Progenitor cell of endocrine pancreas (in vitro differentiated cells): ENCODE measurements at places on chromosomes 2 and 18. TPM values are rescaled to one million over a fixed set of nuclear protein-coding genes. Genes with fewer than 3 reads are reported as not detected.

Gene TAF4B
- total RNA-seq = 1.8 and 2.2 TPM in 2 replicates

Gene TEX44
- not detected in 2 replicates for total RNA-seq

Gene SGO2
- 13.1 and 14.1 TPM in 2 replicates for total RNA-seq

Gene HOXD11
- total RNA-seq = not detected in 2 replicates

Gene IL1R1
- total RNA-seq = 1.1 and 1.3 TPM in 2 replicates

Gene TTC21B
- 34.5 and 36.9 TPM in 2 replicates for total RNA-seq

Gene ONECUT2
- 92.2 and 110 TPM in 2 replicates for total RNA-seq

Gene HES6
- total RNA-seq = 64.2 and 64.7 TPM in 2 replicates

Gene SPEG
- 15.1 and 15.5 TPM in 2 replicates for total RNA-seq

Gene PARD3B
- 29.7 and 34.4 TPM in 2 replicates for total RNA-seq

GRCh38 chr2:42874949-42875801, 82.8 kb upstream of the HAAO start:
- no peaks in the 10 kb centered on the region for H3K36me3 ChIP-seq
- peaks cover 3% of the 10 kb centered on the region for H3K4me1 ChIP-seq
- H3K27me3 ChIP-seq = no peaks in the 10 kb centered on the region
- DNase-seq = no peak
- no peak overlapping the region for H3K4me3 ChIP-seq

- H3K27me3 ChIP-seq = peaks cover 8% of the 10 kb centered on the region
- H3K36me3 ChIP-seq = peaks cover 3% of the 10 kb centered on the region
- no peak for DNase-seq
- H3K27ac ChIP-seq = no peak overlapping the region
- no peaks in the 10 kb centered on the region for H3K4me1 ChIP-seq
- H3K4me3 ChIP-seq = no peak overlapping the region
Measured at GRCh38 chr2:134660626-134661402, 58.0 kb downstream of the TMEM163 start.

- H3K36me3 ChIP-seq = peaks cover 11% of the 10 kb centered on the region
- no peak for DNase-seq
- H3K27ac ChIP-seq = no peak overlapping the region
- H3K4me3 ChIP-seq = no peak overlapping the region
Measured at GRCh38 chr2:224518806-224519580, 66.2 kb downstream of the CUL3 start.

- H3K27ac ChIP-seq = no peak overlapping the region
- no peak for DNase-seq
- H3K4me3 ChIP-seq = no peak overlapping the region
- peaks cover 31% of the 10 kb centered on the region for H3K4me1 ChIP-seq
- no peaks in the 10 kb centered on the region for H3K27me3 ChIP-seq
Measured at GRCh38 chr2:3661149-3661660, 3.2 kb downstream of the ALLC start.

DNA sequence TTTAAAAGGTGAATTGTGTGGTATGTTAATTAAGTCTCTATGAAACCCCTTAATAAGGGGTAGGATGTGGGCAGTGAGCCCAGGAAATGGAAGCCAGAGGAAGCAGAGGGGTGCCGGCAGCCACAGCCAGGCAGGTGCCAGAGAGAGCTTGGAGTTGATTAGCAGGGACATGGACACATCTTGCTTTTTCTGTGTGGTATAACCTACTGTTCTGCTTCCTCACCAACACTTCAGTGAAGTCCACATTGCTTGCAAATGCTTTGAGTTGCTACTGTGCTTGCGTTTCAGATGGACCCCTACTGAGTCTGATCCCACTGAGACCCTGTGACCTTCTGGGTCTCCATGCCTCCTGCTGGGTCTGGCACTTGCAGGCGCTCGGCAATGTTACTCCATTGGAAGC, 30.3 kb upstream of the ARHGEF4 start:
- no peak overlapping the region for H3K27ac ChIP-seq
- no peak overlapping the region for H3K4me3 ChIP-seq
- no peaks in the 10 kb centered on the region for H3K36me3 ChIP-seq
- DNase-seq = no peak
- H3K27me3 ChIP-seq = peaks cover 14% of the 10 kb centered on the region

DNA sequence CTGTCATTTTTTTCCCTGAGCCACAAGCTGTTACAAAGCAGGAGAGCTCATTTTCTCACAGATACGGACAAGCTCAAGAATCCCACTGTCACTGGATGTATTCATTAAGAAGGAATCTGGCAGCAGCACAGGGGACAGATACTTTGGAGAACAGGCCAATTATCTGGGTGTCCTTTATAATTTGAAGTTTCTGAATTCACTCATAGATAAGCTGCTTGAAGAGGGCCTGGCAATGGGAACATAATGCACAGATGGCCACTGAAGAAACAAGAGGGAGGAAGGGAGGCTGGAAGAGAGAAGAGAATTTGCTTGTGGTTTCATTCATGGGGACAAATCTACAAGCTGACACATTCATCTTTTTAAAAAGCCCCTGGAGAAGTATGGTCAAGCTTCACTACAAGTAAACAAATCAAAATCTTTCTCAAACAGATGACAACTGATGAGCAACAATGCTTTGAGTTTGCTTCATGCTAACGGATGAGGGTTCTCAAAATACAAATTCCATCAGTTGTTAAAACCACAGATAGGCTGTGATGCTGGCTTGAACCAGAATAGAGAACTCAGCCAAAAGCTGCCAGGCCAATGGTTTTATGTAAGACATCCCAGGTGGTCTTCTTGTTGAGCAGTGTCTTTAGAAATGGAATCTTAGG, 11.9 kb downstream of the BCL2 start:
- H3K36me3 ChIP-seq = no peaks in the 10 kb centered on the region
- no peak overlapping the region for H3K4me3 ChIP-seq
- DNase-seq = no peak
- peaks cover 6% of the 10 kb centered on the region for H3K27me3 ChIP-seq
- no peaks in the 10 kb centered on the region for H3K4me1 ChIP-seq
- no peak overlapping the region for H3K27ac ChIP-seq

DNA sequence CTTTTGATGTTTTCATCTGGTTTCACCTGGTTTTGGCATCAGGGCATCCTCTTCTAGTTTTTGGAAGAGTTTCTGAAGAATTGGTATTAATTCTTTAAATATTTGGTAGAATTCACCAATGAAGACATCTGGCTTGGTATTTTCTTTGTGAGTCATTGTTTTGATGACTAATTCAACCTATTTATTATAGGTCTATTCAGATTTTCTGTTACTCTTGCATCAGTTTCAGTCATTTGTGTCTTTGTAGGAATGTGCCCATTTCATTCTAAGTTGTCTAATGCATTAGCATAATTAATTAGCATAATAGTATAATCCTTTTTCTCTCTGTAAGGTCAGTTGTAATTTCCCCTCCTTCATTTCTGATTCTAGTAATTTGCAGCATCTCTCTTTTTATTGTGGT, 8.0 kb downstream of the GNLY start:
- H3K27ac ChIP-seq = no peak overlapping the region
- no peaks in the 10 kb centered on the region for H3K36me3 ChIP-seq
- H3K4me3 ChIP-seq = no peak overlapping the region
- peaks cover 45% of the 10 kb centered on the region for H3K27me3 ChIP-seq
- DNase-seq = no peak

GRCh38 chr2:147500229-147500628, 344.6 kb upstream of the ACVR2A start:
- no peak for DNase-seq
- H3K36me3 ChIP-seq = no peaks in the 10 kb centered on the region
- H3K4me3 ChIP-seq = no peak overlapping the region
- H3K27ac ChIP-seq = no peak overlapping the region
- peaks cover 76% of the 10 kb centered on the region for H3K27me3 ChIP-seq
- peaks cover 10% of the 10 kb centered on the region for H3K4me1 ChIP-seq

- H3K36me3 ChIP-seq = no peaks in the 10 kb centered on the region
- H3K27ac ChIP-seq = no peak overlapping the region
- no peak overlapping the region for H3K4me3 ChIP-seq
- no peak for DNase-seq
- H3K27me3 ChIP-seq = peaks cover 16% of the 10 kb centered on the region
Measured at GRCh38 chr2:20425371-20425881, 21.4 kb upstream of the RHOB start.

DNA sequence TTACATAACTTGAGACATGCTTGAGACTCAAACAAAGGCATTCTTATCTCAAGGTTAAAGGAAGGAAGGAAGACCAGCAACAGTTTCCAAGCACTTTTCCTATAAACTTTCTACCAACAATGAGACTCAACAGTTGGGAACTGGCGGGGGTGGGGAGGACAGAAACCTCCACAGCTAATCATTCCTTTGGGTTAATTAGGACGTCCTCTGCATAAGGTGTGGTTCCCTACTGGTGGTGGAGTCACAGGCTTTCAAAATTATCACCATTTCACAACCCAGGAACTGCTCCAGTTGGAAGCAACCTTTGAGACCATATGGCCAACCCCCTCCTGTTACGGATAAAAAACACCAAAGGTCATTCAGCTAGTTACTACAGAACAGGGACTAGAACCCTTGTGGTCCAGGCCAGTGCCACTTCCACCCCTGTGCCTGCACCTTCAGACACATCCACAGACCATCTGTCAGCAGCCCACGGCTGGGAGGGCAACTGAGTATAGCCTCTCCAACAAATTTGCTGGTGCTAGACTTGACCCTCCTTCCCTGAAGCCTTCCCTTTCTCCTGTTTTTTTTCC, 30.1 kb upstream of the ATL2 start:
- no peaks in the 10 kb centered on the region for H3K36me3 ChIP-seq
- H3K4me1 ChIP-seq = peaks cover 4% of the 10 kb centered on the region
- no peak overlapping the region for H3K27ac ChIP-seq
- H3K4me3 ChIP-seq = no peak overlapping the region
- no peak for DNase-seq

DNA sequence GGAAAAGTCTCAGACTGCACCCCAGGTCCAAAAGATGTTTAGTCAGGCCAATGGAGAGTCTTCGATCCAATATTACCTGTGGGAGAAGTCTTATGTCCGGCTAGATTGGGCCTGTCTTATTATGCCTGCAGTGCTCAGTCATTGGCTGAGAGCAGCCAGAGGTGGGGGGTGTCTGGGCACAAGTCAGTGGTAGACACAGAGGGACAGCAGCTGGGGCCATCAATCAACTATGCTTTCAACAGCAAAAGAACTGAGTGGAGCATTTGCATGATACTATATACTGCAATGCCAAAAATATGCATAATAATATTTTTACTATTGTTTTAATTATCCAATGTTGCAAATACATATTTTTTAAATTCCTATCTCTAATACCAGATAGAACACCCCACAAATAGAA, 298.6 kb upstream of the CDH20 start:
- no peak overlapping the region for H3K4me3 ChIP-seq
- no peaks in the 10 kb centered on the region for H3K36me3 ChIP-seq
- no peak overlapping the region for H3K27ac ChIP-seq
- DNase-seq = no peak

GRCh38 chr2:101870444-101870843, 121.3 kb upstream of the IL1R2 start:
- no peaks in the 10 kb centered on the region for H3K4me1 ChIP-seq
- H3K4me3 ChIP-seq = no peak overlapping the region
- peaks cover 34% of the 10 kb centered on the region for H3K36me3 ChIP-seq
- DNase-seq = no peak

DNA sequence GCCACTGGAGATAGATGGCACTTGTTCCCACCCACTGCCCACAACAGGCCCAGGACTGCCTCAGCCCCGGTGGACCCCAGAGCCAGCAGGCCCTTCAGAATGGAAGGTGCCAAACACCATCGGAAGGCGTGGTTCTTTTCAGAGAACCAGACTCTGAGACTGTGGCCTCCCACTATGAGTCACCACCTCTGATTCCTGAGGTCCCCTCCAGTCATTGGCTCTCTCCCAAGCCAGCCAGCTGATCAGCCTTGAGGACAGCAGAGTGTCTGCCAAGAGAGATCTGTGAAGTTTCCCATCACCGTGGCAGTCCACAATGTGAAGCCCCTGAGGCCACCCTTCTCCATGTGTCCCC, 10.4 kb upstream of the MAP3K2 start:
- peaks cover 14% of the 10 kb centered on the region for H3K27me3 ChIP-seq
- H3K4me1 ChIP-seq = peaks cover 6% of the 10 kb centered on the region
- peaks cover 2% of the 10 kb centered on the region for H3K36me3 ChIP-seq
- H3K4me3 ChIP-seq = no peak overlapping the region
- peak overlapping the region; percentile 20 for H3K27ac ChIP-seq

GRCh38 chr18:78670778-78671391, 308.7 kb upstream of the SALL3 start:
- no peak overlapping the region for H3K27ac ChIP-seq
- no peak for DNase-seq
- H3K27me3 ChIP-seq = peaks cover 17% of the 10 kb centered on the region
- H3K4me3 ChIP-seq = no peak overlapping the region
- peaks cover 2% of the 10 kb centered on the region for H3K4me1 ChIP-seq

DNA sequence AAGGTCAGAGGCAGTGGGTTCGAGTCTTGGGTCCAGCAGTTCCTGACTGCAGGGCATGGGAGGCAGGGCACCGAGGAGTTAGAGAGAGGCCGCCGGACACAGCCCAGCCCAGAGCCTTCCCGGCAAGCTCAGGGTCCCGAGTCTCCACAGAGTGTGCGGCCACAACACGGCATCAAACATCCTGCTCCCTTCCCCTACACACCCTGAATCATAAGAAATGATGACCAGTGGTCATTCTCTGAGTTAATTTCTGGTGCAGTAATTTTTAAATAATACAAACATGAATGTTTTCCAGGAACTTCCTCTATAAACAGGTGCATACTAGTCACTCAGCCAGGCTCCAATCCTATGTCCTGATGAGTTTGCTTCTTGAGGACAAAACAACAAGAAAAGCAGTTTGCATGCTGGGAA, 118.0 kb downstream of the PXDN start:
- peaks cover 23% of the 10 kb centered on the region for H3K36me3 ChIP-seq
- H3K27ac ChIP-seq = no peak overlapping the region
- peaks cover 3% of the 10 kb centered on the region for H3K4me1 ChIP-seq

DNA sequence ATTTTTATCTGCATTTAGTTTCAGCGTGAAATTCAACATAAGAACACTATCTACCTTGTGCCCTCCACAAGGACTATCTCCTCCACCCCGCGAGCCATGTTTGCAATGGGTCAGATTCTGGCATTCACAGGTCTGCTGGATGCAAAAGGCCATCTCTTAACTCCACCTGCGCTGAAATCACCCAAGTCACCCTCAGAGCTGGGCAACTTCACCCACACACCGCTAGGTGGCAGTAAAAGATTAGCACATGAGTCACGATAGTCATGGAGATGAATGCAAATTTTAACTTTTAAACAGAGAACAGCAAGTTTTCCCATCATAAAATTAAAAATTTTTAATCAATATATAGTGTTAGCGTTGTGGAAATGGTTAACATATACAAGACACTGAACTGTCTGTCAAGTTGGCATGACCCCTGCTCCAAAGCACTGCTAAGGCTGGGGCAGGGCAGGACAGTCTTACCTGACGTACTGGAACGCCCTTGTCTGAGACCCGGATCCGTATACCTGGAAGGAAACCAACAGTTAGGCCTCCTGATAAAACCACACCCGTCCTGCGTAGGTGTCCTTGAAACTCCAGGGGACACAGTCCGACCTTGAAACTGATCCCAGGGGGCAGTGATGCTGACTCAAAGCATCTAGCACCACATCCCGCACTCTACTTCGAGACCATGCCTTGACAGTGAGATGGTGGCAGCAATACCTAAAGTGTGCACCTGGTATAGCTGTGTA, 89.6 kb downstream of the UXS1 start:
- no peaks in the 10 kb centered on the region for H3K4me1 ChIP-seq
- no peaks in the 10 kb centered on the region for H3K27me3 ChIP-seq
- DNase-seq = peak; percentile 48
- no peak overlapping the region for H3K4me3 ChIP-seq
- H3K27ac ChIP-seq = no peak overlapping the region
- H3K36me3 ChIP-seq = peaks cover 11% of the 10 kb centered on the region
